ENCODE measurements at places on chromosomes 1 and 21.

GRCh38 chr1:43101061-43101460, 71.0 kb downstream of the EBNA1BP2 start:
- H3K27me3 ChIP-seq: no peaks in the 10 kb centered on the region
- H3K4me1 ChIP-seq: no peaks in the 10 kb centered on the region
- no peak overlapping the region for H3K27ac ChIP-seq
- H3K4me3 ChIP-seq: no peak overlapping the region
- no peak for DNase-seq

- DNase-seq: no peak
- no peaks in the 10 kb centered on the region for H3K36me3 ChIP-seq
- no peak overlapping the region for H3K27ac ChIP-seq
- H3K4me3 ChIP-seq: no peak overlapping the region
Observed at GRCh38 chr21:27513016-27513415, 546.1 kb upstream of the ADAMTS5 start.

DNA sequence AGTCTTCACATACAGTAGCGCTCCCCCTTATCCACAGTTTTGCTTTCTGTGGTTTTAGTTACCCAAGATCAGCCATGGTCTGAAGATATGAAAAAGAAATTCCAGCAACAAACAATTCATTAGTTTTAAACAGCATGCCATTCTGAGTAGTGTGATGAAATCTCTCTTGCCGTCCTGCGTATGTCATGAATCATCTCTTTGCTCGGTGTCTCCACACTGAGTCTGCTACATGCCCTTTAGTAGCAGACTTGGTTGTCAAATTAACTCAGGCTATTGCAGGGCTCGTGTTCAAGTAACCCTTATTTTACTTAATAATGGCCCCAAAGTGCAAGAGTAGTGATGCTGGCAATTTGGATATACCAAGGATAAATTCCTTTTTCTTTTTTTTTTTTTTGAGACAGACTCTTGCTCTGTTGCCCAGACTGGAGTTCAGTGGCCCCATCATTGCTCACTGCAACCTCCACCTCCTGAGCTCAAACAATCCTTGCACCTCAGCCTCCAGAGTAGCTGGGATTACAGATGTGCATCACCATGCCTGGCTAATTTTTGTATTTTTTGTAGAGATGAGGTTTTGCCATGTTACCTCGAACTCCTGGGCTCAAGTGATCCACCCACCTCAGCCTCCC, 22.6 kb downstream of the PHACTR4 start:
- no peaks in the 10 kb centered on the region for H3K27me3 ChIP-seq
- no peak overlapping the region for H3K4me3 ChIP-seq
- H3K27ac ChIP-seq: no peak overlapping the region
- no peaks in the 10 kb centered on the region for H3K4me1 ChIP-seq
- no peak for DNase-seq

DNA sequence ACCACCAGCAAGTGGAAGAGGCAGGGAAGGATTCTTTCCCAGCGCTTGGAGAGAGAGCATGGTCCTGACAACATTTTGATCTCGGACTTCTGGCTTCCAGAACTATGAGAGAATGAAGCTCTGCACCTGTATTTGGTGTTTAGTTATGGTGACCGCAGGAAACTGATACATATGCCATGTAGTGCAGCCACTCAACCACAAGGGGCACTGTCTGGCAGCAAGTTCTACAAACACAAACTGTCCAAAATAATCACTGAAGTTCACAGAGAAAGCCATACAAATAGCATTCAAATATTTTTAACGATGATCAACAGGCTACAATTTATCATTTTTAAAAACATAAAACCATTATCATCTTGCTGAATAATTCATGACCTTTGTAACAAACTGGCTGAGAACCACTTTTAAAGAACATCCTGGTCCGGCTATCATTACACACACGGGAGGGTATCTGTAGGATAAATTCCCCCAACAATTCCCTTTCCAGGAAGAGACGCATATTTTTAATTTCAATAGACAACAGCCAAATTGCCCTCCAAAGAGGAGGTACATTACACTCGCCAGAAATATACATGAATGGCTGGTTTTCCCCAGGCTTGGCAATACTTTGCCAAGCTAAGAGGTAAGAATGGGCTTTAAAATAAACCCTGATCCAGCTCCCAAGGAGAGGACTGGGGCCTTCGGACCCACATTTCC, 9.2 kb upstream of the CBR3 start:
- no peaks in the 10 kb centered on the region for H3K36me3 ChIP-seq
- H3K27ac ChIP-seq: no peak overlapping the region
- no peak overlapping the region for H3K4me3 ChIP-seq
- no peaks in the 10 kb centered on the region for H3K27me3 ChIP-seq

DNA sequence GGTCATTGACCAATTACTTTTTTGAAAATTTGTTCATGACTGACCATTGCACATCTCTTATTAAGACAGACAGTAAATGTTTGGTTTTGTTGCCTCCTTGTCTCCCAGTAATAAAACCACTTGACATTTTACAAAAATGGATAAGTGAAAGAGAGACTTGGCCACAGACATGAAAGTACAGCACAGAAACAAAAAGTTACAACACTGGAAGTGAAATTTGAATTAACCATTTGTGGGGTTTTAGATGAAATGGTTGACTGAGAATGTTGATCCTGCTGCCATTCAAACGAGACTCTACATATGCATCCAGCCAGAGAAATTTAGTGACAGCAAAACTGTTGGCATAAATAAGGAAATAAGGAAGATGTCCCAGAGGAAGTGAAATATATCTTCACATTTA, 79.3 kb upstream of the B3GALT2 start:
- H3K27ac ChIP-seq: no peak overlapping the region
- DNase-seq: no peak
- H3K4me3 ChIP-seq: no peak overlapping the region
- no peaks in the 10 kb centered on the region for H3K27me3 ChIP-seq
- H3K4me1 ChIP-seq: no peaks in the 10 kb centered on the region
- H3K36me3 ChIP-seq: no peaks in the 10 kb centered on the region

DNA sequence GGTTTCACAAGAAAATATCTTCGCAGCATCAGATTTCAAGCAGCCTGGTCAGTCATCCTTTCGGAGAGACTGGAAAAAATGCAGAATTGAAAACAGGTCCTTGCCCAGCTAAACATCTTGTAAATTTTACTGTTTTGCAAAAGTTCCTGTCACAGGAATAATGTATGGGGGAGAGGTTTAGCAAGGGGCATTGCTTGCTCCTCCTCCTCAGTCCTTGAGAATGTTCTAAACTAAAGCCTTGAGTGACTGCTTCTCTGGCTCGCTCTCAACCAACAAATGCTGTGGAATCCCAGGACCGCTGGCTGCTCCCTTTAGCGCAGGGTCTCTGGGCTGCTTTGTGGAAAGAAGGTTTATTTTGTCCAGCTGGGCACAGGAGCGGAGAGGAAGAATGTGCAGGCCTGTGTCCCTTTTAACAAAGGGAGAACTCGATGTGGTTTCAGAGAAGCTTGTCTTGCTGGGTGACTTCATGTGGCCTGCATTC, 33.6 kb upstream of the FHAD1 start:
- no peak overlapping the region for H3K27ac ChIP-seq
- no peaks in the 10 kb centered on the region for H3K4me1 ChIP-seq
- no peak overlapping the region for H3K4me3 ChIP-seq
- H3K36me3 ChIP-seq: no peaks in the 10 kb centered on the region
- H3K27me3 ChIP-seq: peaks cover 4% of the 10 kb centered on the region

- H3K27me3 ChIP-seq: no peaks in the 10 kb centered on the region
- DNase-seq: peak; percentile 70
- no peak overlapping the region for H3K4me3 ChIP-seq
Observed at GRCh38 chr21:46253610-46254124, 25.1 kb upstream of the LSS start.

DNA sequence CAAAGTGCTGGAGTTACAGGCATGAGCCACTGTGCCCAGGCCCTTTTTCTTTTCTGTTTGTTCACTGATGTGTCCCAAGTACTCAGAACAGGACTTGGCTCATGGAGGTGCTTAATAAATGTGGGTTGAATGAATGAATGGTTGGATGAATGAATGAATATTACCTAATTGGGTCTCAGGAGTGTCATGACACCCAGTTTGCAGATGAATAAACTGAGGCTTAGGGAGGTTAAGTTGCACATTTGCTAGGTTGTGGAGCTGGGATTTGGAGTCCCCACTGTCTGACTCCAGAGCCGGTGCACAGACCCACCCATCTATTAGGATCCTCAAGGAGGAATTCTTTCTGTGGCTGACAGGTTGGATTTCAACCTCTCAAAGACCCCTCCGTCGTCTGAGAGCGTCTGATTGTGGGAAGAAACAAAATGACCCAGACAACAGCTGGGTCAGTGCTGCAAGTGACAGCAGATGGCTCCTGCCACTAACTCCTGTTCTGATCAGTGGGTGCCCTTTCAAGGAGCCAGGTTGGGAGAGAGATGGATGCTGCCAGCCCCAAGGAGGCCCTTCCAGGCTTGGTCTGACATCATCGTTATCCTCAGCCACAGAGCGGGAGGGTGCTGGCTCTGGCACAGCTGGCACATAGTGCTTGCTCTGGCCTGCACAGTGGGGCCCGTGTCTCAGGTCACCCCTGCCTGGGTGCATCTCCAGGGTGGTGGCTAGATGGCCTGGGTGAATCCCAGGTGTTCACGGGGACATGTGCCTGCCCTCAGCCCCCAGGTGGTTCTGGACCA, 24.2 kb downstream of the ARHGEF10L start:
- no peaks in the 10 kb centered on the region for H3K27me3 ChIP-seq
- H3K36me3 ChIP-seq: no peaks in the 10 kb centered on the region
- no peak overlapping the region for H3K27ac ChIP-seq
- no peak for DNase-seq
- H3K4me3 ChIP-seq: no peak overlapping the region

GRCh38 chr1:52032124-52032784, 1.4 kb downstream of the KTI12 start:
- H3K27me3 ChIP-seq: no peaks in the 10 kb centered on the region
- H3K36me3 ChIP-seq: no peaks in the 10 kb centered on the region
- peak overlapping the region; percentile 81 for H3K27ac ChIP-seq
- peaks cover 33% of the 10 kb centered on the region for H3K4me1 ChIP-seq
- DNase-seq: no peak

DNA sequence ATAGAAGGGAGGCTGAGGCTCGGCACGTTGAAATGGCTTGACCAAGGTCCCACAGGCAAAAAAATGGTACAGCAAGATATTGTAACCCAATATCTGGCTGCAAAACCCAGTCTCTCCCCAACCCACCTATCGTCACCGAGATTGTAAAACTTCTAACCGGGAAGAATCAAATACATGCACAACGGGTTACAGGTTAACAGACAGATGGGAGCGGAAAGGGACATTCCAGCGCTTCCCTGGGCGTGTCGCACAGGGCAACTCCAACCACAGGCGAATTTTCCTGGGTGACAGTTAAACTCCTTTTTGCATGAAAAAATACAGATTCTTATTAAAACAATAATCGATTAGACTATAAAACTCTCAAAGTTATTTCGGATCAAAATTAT, 31.8 kb upstream of the JUN start:
- H3K4me1 ChIP-seq: peaks cover 51% of the 10 kb centered on the region
- peak overlapping the region; percentile 85 for H3K4me3 ChIP-seq
- H3K36me3 ChIP-seq: no peaks in the 10 kb centered on the region
- H3K27me3 ChIP-seq: no peaks in the 10 kb centered on the region

DNA sequence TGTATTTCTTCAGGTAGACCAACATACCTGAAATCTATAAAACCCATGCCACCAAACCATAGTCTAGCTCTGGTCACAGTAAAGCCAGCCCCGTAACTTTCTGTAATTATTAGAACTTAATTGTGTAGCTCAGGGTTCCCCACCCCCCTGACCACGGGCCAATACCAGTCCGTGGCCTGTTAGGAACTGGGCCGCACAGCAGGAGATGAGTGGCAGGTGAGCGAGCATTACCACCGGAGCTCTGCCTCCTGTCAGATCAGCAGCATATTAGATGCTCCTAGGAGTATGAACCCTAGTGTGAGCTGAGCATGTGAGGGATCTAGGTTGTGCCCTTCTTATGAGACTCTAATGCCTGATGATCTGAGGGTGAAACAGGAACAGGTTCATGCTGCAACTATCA, 14.6 kb downstream of the TENT5C start:
- no peak overlapping the region for H3K4me3 ChIP-seq
- peaks cover 19% of the 10 kb centered on the region for H3K36me3 ChIP-seq
- no peak for DNase-seq
- no peaks in the 10 kb centered on the region for H3K27me3 ChIP-seq

GRCh38 chr1:181430015-181430885, 53.1 kb upstream of the CACNA1E start:
- no peaks in the 10 kb centered on the region for H3K4me1 ChIP-seq
- no peak overlapping the region for H3K4me3 ChIP-seq
- no peak overlapping the region for H3K27ac ChIP-seq
- no peaks in the 10 kb centered on the region for H3K27me3 ChIP-seq

DNA sequence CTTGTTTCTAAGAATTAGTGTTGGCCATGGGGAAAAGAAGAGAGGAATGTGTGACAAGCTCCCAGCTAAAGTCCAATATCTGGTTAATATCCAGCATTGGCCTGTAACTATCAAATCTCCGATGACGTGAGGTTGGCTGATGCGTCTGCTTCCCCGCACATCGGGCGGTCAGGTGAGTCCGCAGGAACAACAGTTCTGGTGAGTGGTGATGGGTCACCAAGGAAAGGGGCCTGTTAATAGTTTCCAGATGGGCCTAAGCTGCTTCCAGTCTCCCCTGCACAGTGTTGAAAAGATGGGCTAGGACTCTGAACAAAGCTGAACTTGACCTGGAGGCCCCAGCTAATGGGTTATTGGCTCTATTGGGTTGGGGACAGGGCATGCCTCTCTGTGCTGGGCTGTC, 193.1 kb upstream of the EDN2 start:
- no peak for DNase-seq
- H3K27ac ChIP-seq: no peak overlapping the region
- no peaks in the 10 kb centered on the region for H3K27me3 ChIP-seq
- no peaks in the 10 kb centered on the region for H3K36me3 ChIP-seq
- H3K4me1 ChIP-seq: peaks cover 67% of the 10 kb centered on the region

DNA sequence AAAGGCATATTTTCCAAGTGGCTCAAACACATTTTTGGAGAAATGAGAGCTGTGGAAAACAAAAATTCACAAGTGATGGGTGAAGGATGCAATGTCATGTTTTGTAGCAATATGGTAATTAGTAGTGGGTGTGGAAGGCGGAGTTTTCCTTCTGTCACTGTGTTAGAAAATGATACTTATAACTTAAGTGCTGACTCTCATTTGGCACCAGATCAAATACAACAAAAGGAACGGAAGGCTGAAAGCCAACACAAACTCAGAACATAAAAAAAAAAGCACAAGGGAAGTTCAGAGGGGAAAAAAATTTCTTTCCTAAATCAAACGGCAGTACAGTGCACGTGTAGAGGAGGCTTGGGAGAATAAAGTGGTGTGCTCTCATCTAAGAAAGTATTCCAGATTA, at the start of gene TNFSF18:
Gene TNFSF18 (minus strand): TSS at position 77 of the 400 bp plus-strand sequence. CDS start 45 bp downstream, at position 32.
- no peak for DNase-seq
- no peaks in the 10 kb centered on the region for H3K4me1 ChIP-seq
- no peaks in the 10 kb centered on the region for H3K36me3 ChIP-seq
- no peak within 1 kb of the TSS for H3K4me3 ChIP-seq

DNA sequence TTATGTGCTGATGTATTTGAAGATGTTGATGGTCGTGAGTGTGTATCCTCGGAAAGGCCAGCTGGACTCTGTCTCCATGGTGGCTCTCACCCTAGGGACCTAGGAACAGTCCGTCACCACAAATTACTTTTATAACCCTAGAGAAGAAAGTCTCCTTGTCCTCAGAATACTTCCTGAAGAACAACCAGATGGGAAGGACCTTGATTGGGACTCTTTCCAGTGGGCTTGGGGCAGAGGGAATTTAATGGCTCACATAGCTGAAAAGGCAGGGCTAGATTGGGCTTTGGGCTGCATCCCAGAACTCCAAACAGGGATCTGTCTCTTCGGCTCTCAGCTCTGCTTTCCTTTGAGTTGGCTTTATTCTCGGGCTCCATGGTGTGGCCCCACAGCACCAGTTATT, 90.8 kb downstream of the TBX19 start:
- no peak overlapping the region for H3K27ac ChIP-seq
- H3K27me3 ChIP-seq: no peaks in the 10 kb centered on the region

GRCh38 chr1:43422995-43423671, 30.6 kb downstream of the HYI start:
- H3K4me1 ChIP-seq: no peaks in the 10 kb centered on the region
- no peak for DNase-seq
- H3K27ac ChIP-seq: no peak overlapping the region
- no peak overlapping the region for H3K4me3 ChIP-seq

Data from CD4-positive, alpha-beta memory T cell (primary cell).